ENCODE measurements at places on chromosomes 5 and 9.

DNA sequence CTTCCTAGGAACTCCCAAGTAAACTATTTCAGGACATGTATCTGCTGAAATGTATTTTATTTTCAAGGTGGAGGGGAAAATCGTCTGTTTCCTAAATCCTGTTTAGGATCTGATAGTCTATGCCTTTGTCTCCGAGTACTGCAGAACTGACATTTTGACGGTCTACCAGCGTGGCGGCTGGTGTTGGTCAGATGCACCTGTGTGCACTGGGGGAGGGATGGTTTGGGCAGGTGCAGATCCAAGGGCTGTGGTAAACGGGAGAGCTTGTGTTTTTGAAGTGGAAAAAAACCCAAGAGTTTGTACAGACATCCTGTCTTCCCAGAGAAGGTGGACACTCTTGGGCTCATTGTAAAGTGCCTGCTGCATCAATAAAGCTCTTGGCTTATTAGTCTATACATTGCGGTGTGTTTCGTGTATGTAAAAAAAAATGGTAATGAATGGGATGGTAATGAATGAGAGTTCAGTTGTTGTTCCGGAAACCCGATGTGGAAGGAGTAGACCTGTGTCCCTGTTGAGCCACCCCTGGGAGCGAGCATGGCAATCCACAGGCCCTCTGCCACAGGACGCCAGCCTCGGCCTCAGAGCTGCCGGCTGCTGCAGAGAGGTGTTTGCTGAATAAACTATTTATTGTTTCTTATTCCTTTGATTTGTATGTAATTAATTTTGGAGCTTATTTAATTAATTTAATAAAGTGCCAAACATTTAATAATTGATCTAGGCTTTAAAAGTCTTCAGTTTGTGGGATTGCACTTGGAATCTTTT, 15.3 kb downstream of the ARPC5L start:
- DNase-seq: no peak

GRCh38 chr5:110242950-110243349, 483.5 kb downstream of the TMEM232 start:
- no peak for DNase-seq

DNA sequence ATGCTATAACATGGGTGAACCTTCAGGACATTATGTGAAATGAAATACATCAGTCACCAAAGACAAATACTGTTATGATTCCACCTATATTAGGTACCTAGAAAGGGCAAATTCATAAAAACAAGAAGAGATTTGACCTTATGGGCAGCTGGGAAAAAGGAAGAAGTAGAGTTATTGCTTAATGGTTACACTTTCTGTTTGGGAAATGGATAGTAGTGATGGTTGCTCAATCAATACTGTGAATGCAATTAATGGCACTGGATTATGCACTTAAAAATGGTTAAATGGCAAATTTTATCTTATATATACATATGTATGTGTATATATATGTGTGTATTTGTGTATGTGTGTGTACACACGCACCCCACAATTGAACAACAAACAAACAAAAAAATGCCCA, 15.2 kb downstream of the FKBP15 start:
- no peak for DNase-seq

- no peak for DNase-seq
These were observed 44.8 kb downstream of the CDK7 start for GRCh38 chr5:69279517-69279916.

DNA sequence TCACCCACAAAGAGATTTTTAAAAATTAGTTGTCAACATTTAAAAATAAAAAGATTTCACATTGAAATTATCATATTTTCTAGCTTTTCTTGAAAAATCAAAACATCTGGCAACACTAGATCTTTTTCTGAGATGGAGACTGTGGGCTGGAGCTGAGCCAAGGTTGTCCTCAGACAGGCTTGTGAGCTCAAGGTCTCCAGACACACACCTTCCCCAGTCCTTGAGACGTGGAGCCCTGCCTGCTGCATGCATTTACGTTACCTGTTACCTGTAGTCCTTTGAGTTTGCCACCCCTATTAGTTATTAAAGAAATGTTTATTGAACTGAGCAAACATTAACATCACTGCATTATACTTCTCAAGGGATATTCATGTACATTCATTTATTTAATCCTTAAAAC, 87.5 kb upstream of the TLE1 start:
- DNase-seq: no peak

- no peak for DNase-seq
These were observed 22.0 kb upstream of the PIK3R1 start for GRCh38 chr5:68193481-68194036.

DNA sequence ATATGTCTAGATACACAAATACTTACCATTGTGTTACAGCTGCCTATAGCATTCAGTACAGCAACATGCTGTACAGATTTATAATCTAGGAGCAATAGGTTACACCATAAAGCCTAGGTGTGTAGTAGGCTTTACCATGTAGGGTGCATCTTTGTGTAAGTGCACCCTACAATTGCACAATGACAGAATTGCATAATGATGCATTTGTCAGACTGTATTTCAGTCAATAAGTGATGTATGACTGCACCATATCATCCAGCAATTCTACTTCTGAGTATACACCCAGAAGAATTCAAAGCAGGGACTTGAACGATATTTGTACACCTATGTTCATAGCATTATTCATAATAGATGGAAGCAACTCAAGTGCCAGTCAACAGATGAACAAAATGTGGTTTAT, 100.4 kb upstream of the SLC44A1 start:
- no peak for DNase-seq

GRCh38 chr5:163379298-163380155, 57.9 kb upstream of the CCNG1 start:
- no peak for DNase-seq

GRCh38 chr9:126885131-126885641, 24.7 kb downstream of the ZBTB34 start:
- DNase-seq: no peak

DNA sequence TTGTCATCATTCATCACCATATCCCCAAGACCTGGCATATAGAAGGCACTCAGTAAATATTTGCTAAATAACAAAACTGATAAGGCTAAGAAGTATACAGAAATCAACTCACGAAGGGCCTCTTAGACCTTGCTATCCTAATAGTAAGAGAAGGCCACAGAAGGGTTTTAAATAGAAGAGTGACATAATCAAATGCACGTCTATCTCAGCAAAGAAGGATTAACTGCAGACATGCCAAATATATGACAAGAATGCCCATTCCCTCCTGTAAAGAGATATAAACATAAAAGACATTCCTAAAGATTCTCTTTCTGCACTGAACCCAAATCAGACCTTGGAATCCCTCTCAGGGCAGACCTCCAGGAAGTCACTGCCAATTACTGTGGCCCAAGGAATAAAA, 34.1 kb downstream of the ECPAS start:
- no peak for DNase-seq

DNA sequence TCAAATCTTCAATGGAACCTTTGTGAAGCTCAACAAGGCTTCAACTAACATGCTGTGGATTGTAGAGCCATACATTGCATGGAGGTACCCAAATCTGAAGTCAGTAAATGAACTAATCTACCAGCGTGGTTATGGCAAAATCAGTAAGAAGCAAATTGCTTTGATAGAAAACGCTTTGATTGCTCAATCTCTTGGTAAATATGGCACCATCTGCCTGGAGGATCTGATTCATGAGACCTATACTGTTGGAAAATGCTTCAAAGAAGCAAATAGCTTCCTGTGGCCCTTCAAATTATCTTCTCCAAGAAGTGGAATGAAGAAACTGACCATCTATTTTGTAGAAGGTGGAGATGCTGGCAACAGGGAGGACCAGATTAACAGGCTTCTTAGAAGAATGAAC, 54.7 kb upstream of the TTC39B start:
- DNase-seq: no peak

Data from activated CD4-positive, alpha-beta T cell treated with anti-CD3 and anti-CD28 coated beads for 36 hours (primary cell).